ENCODE measurements at places on chromosomes 16 and 17. TPM values are rescaled to one million over a fixed set of nuclear protein-coding genes. Genes with fewer than 3 reads are reported as not detected.

DNA sequence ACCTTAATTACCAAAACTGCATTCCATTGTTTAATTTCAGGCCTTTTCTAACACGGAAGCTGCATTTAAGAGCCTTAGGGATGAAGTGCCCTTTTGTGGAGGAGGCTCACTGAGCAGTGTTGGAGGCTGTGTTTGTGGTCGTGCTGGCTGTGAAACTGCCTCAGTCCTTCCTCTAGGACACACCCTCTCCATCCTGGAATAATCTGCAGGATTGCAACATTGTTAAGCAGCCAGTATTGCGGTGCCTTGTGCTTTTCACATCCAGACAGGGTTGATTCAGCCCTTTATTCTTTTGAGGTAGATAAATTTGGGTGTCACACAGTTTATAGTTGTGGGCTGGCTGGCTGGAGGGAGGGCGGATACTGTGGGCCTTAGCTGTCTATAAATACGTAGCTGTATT is 141.6 kb downstream of the CDRT15L2 start:
- no peaks in the 10 kb centered on the region for H3K36me3 ChIP-seq
- DNase-seq, result no peak
- no peaks in the 10 kb centered on the region for H3K4me1 ChIP-seq
- H3K27me3 ChIP-seq, result peaks cover 8% of the 10 kb centered on the region

DNA sequence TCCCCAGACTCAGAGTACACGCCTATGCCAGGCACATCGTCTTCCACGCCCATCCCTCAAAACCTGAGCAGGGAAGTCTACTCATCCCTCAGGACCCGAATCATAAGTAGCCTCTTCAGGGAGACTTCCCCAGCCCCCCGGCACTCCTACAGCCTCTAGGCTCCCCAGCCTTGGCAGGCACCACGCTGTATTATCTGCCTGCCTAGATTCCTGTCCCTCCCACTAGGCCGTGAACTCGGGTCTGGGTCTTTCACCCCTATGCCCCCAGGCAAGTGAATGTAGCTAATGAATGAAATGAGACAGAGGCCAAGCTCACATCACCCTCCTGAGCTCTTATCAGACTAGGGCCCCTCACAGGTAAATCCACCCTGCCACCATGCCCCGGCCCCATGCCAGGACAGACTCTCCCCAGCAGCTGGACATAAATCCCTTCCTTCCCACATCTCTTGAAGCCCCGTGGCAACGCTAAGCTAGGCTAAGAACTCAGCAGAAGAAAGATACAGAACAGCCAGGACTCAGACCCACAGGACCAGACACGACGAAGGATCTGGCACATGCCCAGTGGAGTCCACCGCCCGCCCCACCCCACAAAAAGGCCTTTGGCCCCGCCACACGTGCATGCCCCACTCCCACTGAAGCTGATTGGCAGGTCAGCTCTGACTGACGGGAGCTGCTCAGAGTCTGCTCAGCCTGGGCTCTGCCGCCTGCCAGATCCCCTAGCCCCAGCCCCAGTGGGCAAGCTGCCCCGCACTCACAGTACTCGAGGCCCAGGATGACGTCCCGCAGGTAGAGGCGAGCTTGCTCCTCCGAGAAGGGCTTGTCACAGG is 13.0 kb downstream of the CAMKK1 start:
- no peaks in the 10 kb centered on the region for H3K36me3 ChIP-seq
- no peaks in the 10 kb centered on the region for H3K27me3 ChIP-seq
- H3K4me3 ChIP-seq, result no peak overlapping the region
- DNase-seq, result no peak
- peaks cover 14% of the 10 kb centered on the region for H3K4me1 ChIP-seq
- no peak overlapping the region for H3K27ac ChIP-seq

DNA sequence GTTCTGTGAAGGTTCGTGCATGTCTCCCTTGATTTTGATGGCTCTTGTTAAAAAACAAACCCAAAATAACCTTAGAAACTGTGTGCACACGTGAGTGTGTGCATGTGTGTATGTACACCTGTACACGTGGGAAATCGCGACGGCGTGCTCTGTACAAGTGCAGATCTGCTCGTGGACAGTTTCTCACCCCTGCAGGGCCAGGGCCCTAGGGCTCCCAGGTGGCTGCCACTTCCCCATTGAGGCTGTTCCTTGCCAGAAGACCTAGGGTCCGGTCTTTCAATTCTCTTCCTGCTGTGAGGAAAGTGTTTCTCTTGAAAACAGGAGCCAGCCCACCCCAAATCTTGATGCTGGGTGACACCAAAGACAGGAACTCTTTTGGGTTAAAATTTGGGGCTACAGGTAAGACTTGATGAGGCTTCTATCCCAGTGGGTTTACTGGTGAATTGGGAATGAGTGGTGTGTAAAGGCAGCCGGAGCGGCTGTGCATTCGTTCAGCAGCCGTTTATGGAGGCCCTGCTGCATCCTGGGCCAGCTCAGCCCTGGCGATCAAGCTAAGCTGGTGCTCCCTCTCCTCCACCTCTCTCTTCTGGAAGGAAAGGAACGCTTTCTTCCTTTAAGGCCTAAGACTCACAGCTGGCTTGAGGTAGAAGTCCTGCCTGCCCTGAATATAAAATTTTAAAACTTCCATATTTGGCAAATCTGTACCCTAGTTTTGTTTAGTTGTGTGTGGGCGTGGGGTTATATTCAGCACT is 137.9 kb downstream of the CLEC16A start:
- H3K4me1 ChIP-seq, result peaks cover 35% of the 10 kb centered on the region
- H3K4me3 ChIP-seq, result no peak overlapping the region
- no peak overlapping the region for H3K27ac ChIP-seq
- no peaks in the 10 kb centered on the region for H3K27me3 ChIP-seq

DNA sequence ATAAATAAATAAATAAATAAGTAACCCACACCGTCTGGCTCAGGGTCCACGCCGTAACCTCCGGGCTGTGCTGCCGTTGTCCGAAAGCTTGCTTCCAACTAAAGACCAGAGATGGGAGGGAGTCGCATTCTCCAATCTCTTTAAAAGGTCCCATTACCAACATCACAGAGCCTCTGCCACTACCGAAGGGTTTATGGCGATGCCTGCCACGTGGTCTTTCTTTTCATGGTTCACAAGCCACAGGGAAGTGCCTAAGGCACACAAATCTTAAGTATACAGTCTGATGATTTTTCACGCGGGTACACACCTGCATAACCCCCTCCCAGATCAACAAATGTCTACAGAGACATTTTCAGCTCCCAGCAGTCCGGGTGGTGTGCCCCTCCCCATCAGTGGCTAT is 1.4 kb downstream of the COTL1 start:
- no peak for DNase-seq
- peaks cover 8% of the 10 kb centered on the region for H3K36me3 ChIP-seq
- no peaks in the 10 kb centered on the region for H3K27me3 ChIP-seq
- peak overlapping the region; percentile 99 for H3K4me3 ChIP-seq

GRCh38 chr17:1627182-1627981 is 1.3 kb downstream of the SLC43A2 start:
- H3K27me3 ChIP-seq, result peaks cover 17% of the 10 kb centered on the region
- peaks cover 2% of the 10 kb centered on the region for H3K36me3 ChIP-seq
- no peak for DNase-seq
- peak overlapping the region; percentile 81 for H3K4me3 ChIP-seq

DNA sequence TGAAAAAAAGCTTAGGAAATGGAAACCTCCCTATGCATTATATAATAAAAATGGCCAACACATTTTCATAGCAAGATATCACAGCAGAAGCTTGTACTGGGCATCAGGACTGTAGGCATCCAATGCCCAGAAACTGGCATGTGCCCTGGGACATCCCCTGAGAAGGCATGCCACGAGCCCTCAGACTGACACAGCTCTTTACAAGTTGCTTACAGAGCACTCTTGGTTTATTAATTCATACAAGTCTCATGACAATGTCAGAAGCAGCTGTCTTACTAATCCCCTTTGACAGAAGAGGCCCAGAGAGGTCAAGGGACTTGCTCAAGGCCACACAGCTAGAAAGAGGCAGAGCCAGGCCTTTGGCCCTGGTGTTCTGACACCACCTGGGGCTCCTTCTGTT is 5.6 kb upstream of the CCL2 start:
- DNase-seq, result no peak
- H3K27ac ChIP-seq, result no peak overlapping the region
- H3K4me1 ChIP-seq, result peaks cover 2% of the 10 kb centered on the region
- peaks cover 44% of the 10 kb centered on the region for H3K27me3 ChIP-seq
- peaks cover 4% of the 10 kb centered on the region for H3K36me3 ChIP-seq

DNA sequence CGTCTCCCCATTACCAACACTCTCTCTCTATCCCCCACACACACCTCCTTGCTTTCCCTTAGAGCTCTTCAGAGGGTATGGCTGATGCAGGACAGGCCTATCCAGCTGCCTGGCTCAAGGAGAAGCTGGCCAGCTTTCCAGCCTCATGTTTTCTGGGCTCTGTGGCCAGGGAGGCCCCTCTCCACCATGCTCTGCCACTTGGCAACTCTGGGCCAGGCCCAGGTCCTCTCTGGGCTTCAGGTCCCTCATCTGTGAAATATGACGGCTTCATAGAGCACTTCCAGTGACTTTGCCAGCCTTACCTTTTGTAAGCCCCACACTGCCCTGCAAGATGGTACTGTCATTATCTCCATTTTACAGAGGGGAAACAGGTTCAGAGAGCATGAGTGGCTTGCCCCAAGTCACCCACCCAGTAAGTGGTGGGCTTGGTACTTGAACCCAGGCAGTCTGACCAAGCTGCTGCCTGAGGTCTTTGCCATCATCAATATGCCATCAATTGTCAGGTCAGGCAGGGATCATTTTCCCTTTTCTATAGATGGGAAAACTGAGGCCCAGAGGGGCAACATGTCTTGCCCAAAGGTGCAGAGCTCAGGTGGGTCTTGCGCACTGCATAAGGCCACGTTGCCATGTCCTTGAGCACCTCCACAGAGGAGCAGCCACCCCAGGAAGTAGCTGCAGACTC is 548 bp upstream of the ADGRG5 start:
- H3K27ac ChIP-seq, result peak overlapping the region; percentile 88
- no peaks in the 10 kb centered on the region for H3K27me3 ChIP-seq
- peaks cover 52% of the 10 kb centered on the region for H3K4me1 ChIP-seq
- peak overlapping the region; percentile 84 for H3K4me3 ChIP-seq

DNA sequence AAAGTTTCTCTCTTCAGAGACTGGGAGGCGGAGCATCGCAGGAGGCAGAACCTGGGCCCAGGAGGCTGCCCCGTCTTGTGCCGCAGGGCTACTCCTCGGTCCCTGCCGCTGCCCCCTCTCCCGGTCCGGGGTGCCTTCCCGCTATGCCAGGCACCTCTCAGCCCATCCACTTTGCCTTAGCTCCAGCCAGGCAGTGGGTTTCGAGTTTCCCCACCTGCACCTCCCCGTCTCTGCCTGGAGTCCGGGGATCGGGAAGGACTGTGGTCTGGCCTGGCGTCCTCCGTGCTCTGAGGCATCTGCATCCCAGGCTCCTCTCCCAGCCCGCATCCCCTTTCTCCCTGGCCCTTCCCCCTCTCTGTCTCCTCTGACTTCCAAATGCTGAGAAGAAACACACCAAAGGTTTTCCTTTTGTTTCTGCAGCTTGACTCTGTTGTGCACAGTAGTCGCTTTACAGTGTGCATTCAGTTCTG is 26.8 kb upstream of the PIK3R6 start:
- no peak for DNase-seq
- H3K4me3 ChIP-seq, result no peak overlapping the region
- peak overlapping the region; percentile 98 for H3K27ac ChIP-seq
- H3K27me3 ChIP-seq, result no peaks in the 10 kb centered on the region

DNA sequence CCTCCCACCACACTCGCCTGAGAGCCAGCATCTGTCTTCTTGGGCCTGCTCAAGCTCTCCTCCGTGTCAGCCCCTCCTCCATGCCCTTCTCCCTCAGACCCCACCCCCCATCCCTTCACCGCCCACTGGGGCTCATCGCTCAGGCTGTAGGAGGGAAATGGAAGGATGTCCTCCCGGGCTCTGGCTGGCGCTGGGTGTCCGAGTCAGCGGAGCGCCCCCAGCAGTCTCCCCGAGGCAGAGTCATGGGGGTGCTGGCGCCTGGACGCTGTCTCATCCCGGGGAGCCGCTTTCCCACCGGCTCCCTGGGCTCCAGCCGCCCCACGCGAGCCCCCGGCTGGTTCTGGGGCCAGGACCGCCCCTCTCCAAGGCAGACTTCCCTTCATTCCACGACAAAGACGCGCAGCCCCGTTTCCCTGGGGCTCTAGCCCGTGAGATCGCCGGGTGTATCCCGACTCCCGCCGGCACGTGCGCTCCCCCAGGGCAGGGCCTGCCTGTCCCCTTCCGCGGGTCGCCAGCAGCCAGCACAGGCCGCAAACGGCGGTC is 428 bp upstream of the ANTKMT start:
- DNase-seq, result no peak
- H3K36me3 ChIP-seq, result no peaks in the 10 kb centered on the region
- no peak overlapping the region for H3K27ac ChIP-seq
- peaks cover 14% of the 10 kb centered on the region for H3K4me1 ChIP-seq

DNA sequence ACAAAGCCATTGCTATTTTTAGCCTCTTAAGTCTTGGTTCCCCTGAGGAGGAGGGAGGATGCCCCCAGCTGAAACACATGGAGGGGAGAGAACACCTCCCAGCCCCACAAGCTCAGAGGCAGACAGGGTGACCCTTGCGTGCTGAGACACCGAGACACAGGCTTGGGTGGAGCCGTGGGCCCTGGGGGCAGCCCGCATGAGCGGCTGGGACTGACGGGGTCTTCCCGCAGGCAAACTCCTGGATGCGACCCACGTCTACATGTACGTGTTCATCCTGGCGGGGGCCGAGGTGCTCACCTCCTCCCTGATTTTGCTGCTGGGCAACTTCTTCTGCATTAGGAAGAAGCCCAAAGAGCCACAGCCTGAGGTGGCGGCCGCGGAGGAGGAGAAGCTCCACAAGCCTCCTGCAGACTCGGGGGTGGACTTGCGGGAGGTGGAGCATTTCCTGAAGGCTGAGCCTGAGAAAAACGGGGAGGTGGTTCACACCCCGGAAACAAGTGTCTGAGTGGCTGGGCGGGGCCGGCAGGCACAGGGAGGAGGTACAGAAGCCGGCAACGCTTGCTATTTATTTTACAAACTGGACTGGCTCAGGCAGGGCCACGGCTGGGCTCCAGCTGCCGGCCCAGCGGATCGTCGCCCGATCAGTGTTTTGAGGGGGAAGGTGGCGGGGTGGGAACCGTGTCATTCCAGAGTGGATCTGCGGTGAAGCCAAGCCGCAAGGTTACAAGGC is 9.8 kb downstream of the SLC16A3 start:
- peak; percentile 72 for DNase-seq
- no peaks in the 10 kb centered on the region for H3K27me3 ChIP-seq
- peak overlapping the region; percentile 86 for H3K4me3 ChIP-seq
- peak overlapping the region; percentile 84 for H3K27ac ChIP-seq
- H3K36me3 ChIP-seq, result peaks cover 6% of the 10 kb centered on the region
- H3K4me1 ChIP-seq, result peaks cover 35% of the 10 kb centered on the region

GRCh38 chr17:48626245-48627117 is at the start of gene HOXB9:
HOXB9 (minus strand) TSS chr17:48626358; CDS start chr17:48626269, 89 bp downstream.
- H3K27ac ChIP-seq, result no peak within 1 kb of the TSS
- H3K36me3 ChIP-seq, result peaks cover 7% of the 10 kb centered on the region
- peaks cover 17% of the 10 kb centered on the region for H3K4me1 ChIP-seq
- H3K27me3 ChIP-seq, result peaks cover 91% of the 10 kb centered on the region
- peak within 1 kb of the TSS; percentile 91 for H3K4me3 ChIP-seq

Gene CANT1
- total RNA-seq, result 50.2 TPM

Gene SIAH1
- 41.2 TPM for total RNA-seq

Gene FGF11
- 2.0 TPM for total RNA-seq

Gene HCRT
- not detected for total RNA-seq

Gene CCL2
- not detected for total RNA-seq

Gene DNASE1L2
- total RNA-seq, result 0.37 TPM

Gene CTRL
- total RNA-seq, result 8.4 TPM

Gene CRHR1
- total RNA-seq, result not detected

Gene HEATR9
- not detected for total RNA-seq

Gene RAMP2
- not detected for total RNA-seq

Gene TMEM98
- total RNA-seq, result not detected
